NCI-H1436 treated with DMSO at 0.1 percent for 48 hours (cell line): ENCODE measurements at places on chromosomes 1 and 21.

- DNase-seq: no peak
Measured at GRCh38 chr1:61171974-61172373, 89.6 kb downstream of the NFIA start.

GRCh38 chr1:145695821-145696629 lies 11.1 kb downstream of the PDZK1 start:
- DNase-seq: no peak

GRCh38 chr1:61875198-61875597 lies 132.9 kb downstream of the PATJ start:
- no peak for DNase-seq

DNA sequence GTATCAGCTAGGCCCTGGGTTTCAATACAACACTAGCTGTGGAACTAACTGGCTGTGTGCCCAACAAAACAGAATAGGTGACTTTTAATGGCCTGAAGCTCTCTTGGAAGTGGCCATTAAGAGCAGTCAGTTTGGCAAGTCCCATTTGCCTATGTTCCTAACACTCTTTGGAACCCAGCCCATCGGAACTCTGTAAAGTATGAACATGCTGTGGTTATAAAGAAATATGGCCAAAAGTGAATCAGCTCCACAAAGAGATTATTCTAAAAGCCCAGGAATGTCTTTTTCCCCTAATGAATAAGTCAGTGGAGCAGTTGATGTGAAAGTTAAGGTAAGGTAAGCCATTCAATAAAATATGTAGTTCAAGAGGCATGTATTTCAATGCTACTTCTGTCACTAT lies 223.7 kb upstream of the ADAMTS5 start:
- DNase-seq: no peak

- DNase-seq: no peak
Measured at GRCh38 chr1:235986869-235987268, 78.0 kb downstream of the NID1 start.

DNA sequence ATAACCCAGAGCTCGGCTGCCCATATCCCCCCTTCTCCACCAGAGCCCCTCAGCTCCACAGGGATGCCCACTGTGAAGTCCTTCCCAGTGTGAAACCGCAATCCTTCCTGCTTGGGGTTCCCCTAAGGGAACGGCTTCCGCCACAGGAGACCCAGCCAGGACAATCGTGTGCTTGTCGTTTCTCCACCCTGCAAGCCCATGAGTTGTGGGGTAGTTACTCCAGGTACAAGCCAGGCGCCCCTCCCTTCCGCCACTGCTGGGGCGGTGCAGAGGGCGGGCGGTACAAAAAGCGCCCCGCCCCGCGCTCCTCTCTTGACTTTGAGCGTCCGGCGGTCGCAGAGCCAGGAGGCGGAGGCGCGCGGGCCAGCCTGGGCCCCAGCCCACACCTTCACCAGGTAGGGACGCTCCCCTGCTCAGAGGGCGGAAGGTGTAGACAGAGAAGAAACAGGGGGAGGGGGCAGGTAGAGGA lies at the start of gene TINAGL1:
Gene TINAGL1, plus strand, starts transcription at position 315 of the 469 bp plus-strand sequence. CDS start 634 bp downstream, outside the sequence.
- DNase-seq: no peak

GRCh38 chr1:201504799-201505502 lies 2.0 kb downstream of the CSRP1 start:
- DNase-seq: no peak

GRCh38 chr1:154609398-154610380 lies 1.7 kb upstream of the ADAR start:
- DNase-seq: peak; percentile 70

- DNase-seq: no peak
Measured at GRCh38 chr1:221839782-221840395, 98.0 kb upstream of the DUSP10 start.

- DNase-seq: no peak
Measured at GRCh38 chr1:92816732-92817131, 15.1 kb upstream of the RPL5 start.

DNA sequence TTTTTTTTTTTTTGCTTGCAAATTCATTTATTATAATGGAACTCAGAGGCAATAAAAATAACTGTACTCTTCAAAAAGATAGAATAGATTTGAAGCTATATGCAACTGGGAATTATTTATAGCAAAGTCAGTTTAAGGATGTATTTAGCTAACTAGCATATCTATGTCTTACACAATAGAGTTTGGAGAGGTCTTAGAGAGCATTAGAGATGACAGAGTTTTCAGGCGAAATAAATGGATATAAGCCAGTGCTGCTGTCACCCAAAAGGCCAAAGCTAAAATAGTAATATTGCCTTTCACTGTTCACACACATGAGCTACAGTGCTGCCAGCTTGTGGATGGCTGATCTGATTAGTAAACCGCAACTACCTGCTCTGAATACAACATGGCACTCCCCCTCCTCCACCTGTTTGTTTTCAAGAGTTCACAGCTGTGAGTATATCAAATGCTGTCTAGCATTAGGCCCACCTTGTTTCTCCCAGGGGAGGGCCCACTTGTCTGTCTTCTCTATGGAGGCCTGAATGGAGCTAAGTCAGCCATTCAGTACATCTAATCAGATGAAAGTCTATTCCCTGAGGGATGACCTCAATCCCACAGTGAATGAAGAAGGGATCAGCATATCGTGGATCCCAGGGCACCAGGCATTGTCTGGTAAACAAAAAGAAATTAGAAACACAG lies 25.2 kb upstream of the SSX2IP start:
- peak; percentile 86 for DNase-seq

DNA sequence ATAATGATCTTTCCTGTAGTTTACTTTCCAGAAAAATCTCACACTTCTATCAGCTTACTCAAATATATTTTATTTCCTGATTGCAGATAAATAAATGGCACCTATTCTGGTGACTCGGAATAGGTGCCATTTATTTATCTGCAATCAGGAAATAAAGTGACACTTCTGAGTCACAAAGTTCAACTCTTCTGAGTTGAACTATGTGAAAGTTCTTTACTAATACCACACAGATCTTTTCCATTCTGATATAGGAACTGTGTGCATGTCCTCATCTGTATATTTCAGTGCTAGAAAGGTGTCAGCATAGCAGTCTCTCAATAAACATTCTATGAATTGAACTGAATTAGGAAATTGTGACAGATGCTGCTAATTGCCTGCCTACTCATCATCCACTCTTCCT lies 4.9 kb upstream of the VCAM1 start:
- no peak for DNase-seq

GRCh38 chr1:2303016-2303775 lies 75.1 kb downstream of the SKI start:
- DNase-seq: no peak

DNA sequence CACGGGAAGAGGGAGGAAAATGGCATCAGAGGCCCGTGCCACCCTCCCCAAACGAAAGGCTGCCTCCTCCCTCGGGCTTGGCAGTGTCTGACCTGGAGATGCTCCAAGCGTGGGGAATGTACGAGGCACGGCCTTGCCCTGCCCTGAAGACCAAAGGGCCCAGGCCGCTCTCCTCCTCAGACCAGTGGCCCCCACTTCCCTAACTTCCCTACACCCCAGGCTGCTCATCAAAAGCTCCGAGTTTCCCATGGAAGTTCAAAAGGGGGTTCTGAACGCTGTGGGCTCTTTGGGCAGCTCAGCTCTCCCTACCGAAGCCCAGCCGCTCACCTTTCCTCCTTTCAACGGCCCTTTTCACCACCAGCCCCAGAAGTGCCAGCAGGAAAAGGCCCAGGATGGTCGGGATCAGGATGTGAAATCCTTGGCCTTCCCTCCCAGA lies 11.8 kb downstream of the FCMR start:
- DNase-seq: no peak

DNA sequence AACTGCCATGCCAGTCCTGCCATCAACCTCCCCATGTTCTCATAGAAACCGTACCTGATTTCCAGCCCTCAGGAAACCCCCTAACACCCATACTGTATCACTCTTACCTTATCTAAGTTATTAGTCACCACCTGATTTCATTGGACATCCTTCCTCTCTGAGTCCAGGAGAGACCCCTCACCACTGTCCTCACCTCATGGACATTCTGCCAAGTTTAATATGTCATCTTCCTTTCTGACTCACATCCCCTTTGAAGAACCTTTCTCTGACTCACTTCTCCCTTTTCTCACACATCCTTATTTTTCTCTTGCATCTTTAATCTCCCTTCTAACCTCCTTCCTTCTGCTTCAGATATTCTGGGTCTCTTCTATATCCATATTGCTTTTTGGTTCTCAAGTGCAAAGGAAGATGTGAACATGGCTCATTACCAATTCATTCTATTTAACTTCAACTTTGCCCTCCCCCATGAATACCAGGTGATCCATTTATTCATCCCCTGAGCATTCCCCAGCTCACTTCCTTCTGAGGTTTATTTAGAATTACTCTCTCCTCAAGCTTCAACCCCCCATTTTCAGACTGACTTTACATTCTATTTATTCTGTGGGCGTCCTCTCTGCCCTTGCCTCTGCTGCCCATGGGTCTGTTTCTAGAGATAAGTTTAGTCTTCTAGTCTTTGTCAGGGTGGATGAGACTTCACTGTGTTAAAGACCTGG lies 206.8 kb upstream of the ESRRG start:
- no peak for DNase-seq
